ENCODE measurements at places on chromosomes 2 and 18.

DNA sequence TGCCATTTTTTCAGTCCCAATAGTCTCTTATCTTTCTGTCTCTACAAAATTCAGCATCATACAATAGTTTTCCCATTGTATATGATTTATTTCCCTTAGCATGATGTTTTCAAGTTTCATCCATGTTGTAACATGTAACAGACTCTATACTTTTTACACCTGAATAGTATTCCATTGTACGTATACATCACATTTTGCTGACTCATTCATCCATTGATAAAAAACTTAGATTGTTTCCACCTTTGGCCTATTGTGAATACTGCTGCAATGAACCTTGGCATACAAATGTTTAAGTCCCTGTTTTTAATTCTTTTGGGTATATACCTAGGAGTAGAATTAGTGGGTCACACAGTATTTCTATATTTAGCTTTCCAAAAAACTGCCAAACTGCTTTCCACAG is 349.3 kb upstream of the CDH2 start:
- no peak for DNase-seq

DNA sequence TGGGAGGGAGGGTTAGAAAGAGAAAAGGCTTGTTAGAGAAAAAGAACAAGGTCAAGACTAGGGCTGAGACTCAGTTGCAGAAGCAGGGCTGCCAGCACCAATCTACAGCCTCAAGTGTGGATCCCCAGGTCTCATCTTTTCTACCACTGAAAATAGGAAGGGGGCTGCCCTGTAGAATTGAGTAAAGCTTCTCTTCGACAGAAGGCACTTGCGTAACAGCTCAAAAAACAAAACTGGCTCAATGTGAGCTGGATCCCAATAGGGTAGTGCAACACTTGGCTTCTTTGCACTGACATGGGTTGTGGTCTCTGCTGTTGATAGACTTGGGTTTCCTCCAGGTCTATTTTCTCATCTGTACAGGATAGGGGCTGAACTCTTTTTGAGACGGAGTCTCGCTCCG is 1.8 kb upstream of the MPV17 start:
- no peak for DNase-seq

DNA sequence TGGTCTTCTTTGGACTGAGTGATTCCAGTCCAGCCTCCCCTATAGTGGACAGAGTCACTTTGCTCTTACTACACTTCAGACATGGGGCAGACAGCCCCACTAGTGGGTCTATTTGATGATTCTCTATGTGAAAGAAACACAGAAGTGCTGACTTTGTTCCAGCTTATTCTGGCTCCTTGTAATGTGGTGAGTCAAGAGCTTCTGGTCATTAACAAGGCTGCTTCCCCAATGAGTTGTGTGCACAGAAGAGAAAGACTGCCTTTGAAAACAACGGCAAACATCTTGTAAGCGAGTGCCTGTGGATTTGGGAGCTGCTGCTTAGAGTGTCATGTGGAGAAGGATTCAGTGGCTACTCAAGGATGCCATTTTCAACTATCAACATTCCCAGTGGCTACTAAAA is 39.1 kb downstream of the RMC1 start:
- no peak for DNase-seq

DNA sequence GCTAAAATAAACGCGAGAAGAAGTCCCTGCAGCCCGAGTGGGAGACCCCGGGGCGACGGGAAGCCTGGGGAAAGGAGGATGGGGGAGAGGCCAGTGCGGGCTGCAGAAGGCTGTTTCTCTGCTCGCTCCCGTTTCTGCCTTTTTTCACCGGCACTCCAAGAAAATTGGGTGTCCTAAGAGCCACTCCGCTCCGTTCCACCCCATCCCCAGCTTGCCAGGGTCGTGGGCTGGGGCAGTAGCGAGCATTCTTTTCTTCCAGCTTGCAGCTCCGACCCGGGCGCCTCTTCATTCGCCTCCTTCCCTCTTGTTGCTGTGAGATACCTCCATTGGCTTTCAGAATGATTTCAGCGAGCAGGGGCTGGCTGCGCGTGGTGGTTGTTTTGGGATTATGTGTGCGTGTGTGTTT is 1.1 kb downstream of the HOXD3 start:
- no peak for DNase-seq

GRCh38 chr2:163717515-163717914 is 18.3 kb downstream of the FIGN start:
- DNase-seq, result no peak

GRCh38 chr2:2827761-2828221 is 496.7 kb upstream of the MYT1L start:
- no peak for DNase-seq

DNA sequence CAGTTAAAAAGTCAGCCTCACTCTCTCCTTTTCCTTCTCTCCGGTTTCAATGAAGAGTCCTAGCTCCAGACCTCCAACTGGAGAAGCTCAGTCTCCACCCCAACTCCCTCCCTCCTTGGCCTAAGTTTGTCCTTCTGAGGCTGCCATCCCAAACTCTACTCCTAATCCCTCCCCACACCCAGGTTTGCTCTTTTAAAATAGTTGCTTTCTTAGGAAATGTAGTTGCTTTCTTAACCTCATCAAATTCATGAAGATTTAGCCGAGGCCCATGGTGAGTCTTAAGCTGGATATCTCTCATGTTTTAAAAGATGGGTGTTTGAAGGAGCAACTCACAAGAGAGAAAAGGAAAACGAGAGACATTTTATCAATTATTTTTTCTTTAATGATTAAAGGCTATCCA is 937 bp upstream of the LANCL1 start:
- DNase-seq, result no peak

DNA sequence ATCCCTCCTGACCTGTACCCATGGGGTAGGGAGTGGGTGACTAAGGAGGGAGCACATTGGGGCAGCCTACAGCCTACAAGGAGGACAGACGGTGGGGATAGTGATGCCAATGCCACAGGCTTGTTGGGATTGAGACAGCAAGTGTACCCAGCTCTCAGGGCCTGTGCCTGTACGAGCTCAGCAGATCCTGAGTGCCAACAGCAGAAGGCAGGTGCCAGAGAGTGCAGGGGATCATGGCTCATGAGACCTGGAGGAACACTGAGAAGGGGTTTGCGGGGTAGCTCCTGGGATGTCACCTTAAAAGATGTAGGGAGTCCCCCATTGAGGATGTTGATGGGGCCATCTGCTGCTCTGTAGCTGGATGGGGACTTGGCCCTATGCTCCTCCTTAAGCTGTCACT is 10.3 kb upstream of the SNED1 start:
- no peak for DNase-seq

DNA sequence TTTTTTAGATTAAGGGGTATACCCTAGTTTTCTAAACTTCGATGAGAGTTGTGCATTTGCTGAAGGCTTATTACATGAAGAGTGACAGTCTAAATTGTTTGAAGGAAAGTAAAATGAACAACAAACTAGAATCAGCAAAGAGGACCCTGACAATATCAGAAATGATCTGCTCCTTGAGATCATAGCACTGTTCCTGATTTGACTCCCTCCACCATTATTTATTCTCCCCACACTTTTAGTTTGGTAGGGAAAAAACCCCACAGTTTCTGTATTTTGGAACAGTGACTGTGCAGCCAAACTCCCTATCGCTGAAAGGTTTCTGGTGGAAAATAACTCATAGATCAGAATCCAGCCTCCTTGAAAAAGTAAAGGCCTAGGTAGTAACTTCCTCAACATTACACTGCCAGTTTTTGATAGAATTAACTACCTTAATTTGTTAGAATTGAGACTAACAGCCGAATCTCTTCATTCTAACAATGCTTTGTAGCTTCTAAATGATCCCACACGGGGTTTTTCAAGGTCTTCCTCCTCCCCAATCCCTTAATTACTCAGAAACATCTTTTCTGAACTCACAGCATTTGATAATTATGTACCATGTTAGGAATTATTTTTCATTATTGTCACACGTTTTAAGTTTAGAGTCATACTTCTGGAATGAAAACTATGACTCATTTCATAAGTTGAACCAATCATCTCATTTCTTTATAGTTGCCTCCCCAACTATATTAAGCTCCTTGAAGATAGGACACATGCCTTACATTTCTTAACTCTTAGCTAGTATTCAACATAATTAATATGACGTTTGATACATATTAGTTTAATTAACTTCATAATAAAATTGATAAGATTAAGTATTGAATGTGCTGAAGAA is 2.9 kb downstream of the MYL12A start:
- DNase-seq, result no peak

DNA sequence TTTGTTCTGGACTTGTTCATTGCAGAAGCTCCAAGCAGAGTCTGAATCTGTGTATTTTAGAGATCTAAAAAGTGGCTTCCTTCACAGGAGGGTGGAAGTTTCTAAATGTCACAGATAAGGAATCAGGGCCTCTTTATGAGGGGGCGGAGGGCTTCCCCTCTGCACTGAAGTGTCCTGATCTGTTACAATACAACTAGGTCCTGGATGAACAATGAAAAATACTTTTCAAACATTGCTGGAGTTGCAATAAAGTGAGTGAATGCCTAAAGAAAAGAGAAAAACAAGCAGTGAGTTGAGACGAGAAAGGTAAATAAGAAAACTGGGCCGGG is 179.3 kb upstream of the HDAC4 start:
- no peak for DNase-seq

- no peak for DNase-seq
These were observed 39.9 kb downstream of the ZNF516 start for GRCh38 chr18:76455003-76455676.

- no peak for DNase-seq
These were observed 72.1 kb downstream of the WDSUB1 start for GRCh38 chr2:159214325-159214865.

DNA sequence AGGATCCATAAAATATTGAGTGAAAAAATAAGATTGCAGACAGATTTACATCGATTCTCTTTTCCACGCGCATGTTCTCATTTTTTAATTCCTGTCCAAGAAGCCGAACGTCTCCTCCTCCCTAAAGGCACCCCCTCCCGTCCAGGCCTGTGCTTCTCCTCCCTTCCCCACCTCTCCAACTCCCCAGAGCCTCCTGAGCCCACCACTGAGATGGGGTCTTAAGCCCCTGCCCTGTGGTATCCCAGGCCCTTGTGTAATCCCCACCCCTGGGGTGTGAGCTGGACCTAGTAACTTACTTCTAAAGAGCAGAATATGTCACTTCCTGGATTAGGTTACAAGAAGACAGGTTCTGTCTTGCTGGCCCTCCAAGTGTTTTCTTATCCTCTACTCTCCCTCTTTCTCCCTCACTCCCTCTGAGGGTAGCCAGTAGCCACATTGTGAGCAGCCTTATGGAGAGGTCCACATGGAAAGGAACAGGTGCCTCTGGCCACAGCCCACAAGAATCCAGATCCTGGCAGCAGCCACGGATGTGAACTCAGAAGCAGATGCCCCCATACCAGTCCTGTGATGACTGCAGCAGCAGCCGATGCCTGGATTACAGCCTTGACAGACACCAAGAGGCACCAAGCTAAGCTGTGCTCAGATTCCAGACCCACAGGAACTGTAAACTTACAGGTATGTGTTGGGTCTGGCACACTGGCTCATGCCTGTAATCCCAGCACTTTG is 39.6 kb upstream of the OTOS start:
- DNase-seq, result no peak

GRCh38 chr18:78857314-78858150 is 122.1 kb upstream of the SALL3 start:
- no peak for DNase-seq

- no peak for DNase-seq
These were observed 22.0 kb downstream of the KATNAL2 start for GRCh38 chr18:46939337-46939963.

DNA sequence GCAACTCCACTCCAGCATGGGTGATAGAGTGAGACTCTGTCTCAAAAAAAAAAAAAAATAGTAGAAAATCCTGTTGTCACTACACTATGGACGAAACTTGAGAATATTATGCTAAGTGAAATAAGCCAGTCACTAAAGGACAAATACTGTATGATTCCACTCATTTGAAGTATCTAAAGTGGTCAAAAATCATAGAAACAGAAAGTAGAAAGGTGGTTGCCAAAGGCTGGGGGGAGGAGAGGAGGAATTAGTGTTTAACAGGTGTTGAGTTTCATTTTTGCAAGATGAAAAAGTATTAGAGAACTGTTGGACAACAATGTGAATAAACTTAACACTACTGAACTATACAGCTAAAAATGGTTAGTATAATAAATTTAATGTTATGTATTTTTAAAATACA is 18.8 kb upstream of the RMP24 start:
- DNase-seq, result no peak

DNA sequence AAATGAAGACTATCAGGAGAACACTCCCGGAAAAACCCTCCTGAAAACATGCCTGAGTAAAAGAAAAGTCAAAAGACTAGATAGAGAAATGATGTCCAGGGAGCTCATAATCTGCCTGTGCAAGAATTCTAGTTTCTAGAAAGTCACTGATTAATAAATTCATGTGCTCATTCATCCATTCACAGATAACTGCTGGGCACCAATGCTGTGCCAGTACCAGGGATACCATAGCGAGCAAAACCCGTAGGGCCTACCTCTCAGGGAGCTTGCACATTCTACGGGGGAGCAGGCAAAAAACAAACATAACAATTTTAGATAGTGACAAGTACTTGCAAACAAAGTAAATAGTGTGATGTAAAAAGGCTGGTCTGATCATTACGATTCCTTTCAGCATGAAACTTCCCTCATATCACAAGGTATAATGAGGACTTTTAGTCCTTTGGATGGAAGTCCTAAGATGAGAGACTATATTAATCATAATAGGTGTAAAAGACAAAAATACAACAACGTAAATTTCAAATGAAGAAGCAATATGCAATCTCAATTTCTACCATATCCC is 289.9 kb downstream of the AFF3 start:
- no peak for DNase-seq

- no peak for DNase-seq
These were observed 29.1 kb downstream of the ALMS1 start for GRCh38 chr2:73414696-73415095.

GRCh38 chr18:30917651-30918050 is 124.9 kb downstream of the DSC3 start:
- DNase-seq, result no peak

GRCh38 chr18:78974115-78974761 is 5.4 kb upstream of the SALL3 start:
- no peak for DNase-seq

GRCh38 chr18:36516726-36517125 is 219.2 kb downstream of the FHOD3 start:
- no peak for DNase-seq

GRCh38 chr2:201546576-201546975 is 95.0 kb downstream of the STRADB start:
- DNase-seq, result no peak

- no peak for DNase-seq
These were observed 44.9 kb downstream of the MALT1 start for GRCh38 chr18:58716060-58716756.

DNA sequence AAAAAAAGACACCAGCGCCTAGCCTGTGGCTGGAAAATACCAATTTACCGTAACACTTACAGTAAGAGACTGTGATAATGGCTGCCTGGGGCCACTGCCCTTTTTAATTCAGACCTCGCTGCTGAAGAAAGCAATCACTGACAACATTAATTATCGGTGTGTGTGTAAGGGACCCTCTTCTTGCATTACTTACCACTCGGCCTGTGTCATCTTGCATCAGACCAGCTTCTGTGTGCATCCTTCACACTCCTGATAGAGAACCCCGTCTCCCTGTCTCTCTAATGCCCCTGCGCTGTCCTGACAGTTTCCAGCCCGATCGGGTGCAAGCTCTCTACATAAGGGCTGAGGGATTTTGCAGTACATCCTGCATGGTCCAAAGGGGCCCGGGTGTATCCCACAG is 124.4 kb downstream of the ZNF516 start:
- DNase-seq, result no peak
